ENCODE measurements at places on chromosomes 7 and 10.

DNA sequence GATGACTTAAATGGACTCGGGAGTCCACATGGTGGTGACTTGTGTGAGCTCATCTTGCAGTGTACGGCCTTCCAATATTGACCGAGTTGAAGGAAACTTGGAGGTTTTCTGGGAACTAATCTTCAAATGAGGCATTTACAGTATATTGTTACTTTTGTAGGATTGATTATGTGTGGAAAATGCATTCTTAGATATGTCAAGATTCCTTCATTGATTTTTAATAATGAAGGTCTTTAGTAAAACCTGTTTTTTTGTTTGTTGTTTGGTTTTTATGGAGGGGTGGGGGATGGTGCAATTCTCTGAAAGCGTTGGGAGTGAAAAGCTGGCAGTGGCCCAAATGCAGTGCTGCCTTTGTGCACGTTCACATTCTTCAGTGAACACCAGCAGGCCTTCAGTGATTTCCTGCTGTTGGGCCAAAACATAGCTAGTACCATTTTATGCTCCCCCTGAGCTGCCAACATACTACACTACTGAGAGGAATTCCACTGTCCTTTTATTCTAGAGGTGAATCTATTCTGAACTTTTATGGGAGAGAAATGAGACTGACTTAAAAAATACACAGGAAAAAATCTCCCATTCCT lies 50.4 kb downstream of the CCNY start:
- DNase-seq: no peak

DNA sequence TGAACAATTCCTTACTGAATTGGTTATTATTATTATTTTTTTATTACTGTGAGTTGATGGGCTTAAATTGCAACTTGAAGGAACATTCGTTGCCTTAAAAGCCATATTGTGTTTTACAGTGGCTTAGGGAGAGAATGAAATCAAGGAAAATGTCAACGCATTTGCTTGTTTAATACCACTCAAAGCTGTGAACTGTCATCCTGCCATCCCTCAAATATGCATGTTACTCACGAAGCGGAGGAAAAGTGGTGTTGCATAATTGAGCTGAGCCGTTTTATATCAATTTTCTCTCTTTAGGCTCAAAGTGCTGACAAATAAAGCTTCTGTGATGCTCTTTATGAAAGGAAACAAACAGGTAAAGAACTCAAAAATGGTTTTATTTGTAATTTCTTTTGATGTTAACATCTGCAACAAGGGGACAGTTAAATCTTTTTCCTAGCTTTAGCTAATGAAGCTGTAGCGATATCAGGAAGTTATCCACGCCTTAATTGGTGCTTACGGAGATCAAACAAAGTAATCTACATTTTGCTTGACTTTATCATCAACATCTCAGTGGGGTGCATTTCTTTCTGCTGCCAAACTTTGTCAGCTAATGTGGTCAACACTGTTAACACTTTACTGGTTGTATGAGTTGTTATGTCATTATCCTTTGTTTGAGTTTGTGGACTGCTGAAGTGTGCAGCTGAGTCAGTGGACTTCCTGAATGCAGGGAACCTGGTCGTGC lies 33.1 kb downstream of the GLRX3 start:
- no peak for DNase-seq

GRCh38 chr7:73567846-73568685 lies 10.3 kb downstream of the TBL2 start:
- no peak for DNase-seq

GRCh38 chr10:89613582-89613981 lies 31.5 kb downstream of the PANK1 start:
- DNase-seq: no peak

GRCh38 chr7:471866-472639 lies 47.6 kb downstream of the PDGFA start:
- DNase-seq: no peak

GRCh38 chr7:69622960-69623359 lies 24.7 kb downstream of the AUTS2 start:
- no peak for DNase-seq

DNA sequence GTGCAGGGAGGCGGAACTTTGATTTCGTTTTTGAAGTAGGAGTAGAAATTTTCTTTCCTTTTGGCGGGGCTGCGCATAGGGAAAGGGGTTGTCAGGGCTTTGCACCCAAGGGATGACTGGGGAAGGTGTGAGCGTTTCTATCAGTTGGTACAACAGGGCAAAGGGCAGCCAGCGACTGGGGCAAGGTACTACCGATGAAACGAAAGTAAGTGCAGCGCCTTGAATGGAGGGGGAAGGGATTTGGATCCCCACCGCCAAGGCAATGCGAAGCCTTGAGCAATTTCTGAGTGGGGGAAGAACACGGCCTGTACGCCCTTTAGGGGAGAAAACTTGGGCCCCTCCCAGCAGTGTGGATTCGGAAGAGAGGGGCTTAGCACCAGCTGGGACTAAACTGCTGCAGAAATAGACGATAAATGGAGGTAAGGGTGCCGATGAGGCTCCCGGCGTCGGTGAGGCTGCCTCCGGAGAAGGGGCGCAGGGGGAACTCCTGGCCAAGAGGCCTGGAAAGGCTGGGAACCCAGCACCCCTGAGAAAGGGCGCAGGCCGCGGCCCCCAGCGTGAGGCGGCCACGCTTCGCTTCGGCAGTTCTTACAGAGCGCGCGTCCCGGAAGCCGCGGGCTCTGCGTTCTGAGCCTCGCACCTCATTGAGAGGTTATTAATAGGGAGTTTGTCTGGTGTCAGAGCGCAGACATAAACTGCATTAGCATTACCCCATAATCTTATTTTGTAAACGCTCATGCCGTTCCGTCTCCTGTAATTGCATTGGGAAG lies 10.0 kb upstream of the TLX1 start:
- no peak for DNase-seq

DNA sequence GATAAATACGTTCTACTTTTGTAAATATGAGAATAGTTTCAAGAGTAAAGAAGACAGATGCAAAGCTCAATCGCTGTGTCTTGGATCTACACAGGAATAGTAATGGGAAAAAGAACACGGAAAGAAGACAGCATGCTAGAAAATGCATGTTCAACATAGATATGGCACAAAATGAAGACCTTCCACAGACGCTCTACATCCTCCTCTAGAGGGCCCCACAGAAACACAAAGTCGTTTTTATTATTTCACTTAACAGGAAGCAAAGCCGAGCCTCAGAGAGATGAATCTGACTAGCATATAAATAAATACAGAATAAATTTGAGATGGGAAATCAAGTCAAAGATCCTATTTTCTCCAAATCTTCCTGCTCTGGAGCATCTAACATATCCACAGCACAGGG lies 292.6 kb downstream of the PARD3 start:
- no peak for DNase-seq

- DNase-seq: no peak
Measured at GRCh38 chr7:42186151-42186550, 50.9 kb downstream of the GLI3 start.

- DNase-seq: no peak
Measured at GRCh38 chr10:124677293-124677699, 66.9 kb downstream of the FAM53B start.

DNA sequence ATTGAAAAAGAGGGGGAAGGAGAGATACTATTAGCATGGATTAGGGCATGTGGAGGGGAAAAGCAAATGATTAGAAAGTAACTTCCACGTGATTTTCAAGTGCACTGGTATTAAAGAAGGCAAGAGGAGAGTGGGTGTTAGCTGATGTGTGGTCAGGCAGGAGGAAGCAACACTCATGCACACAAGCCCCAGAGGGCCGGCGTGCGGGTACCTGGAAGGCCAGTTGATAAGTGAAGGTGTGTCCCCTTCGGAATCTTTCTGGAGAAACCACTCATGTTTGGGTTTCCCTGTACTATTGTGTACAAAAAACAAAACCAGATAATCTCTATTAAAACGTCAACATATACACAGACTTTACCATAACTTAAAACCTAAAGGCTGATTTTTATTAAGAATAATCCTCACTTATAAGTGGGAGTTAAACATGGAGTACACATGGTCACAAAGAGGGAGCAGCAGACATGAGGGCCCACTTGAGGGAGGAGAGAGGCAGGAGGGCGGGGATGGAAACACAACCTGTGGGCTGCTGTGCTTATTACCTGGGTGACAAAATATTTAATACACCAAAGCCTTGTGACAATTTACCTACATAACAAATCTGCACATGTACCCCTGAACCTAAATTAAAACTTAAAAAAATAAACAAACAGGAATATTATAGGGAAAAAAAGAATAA lies 98.9 kb downstream of the SVIL start:
- DNase-seq: no peak

Data from stimulated activated CD8-positive, alpha-beta memory T cell treated with anti-CD3 and anti-CD28 coated beads, Interleukin-7, amount 100 ng/mL, for 1 hour (primary cell).